ENCODE measurements at places on chromosomes 2 and 18.

- DNase-seq: no peak
Measured at GRCh38 chr2:55451699-55452098, 32.0 kb upstream of the CCDC88A start.

DNA sequence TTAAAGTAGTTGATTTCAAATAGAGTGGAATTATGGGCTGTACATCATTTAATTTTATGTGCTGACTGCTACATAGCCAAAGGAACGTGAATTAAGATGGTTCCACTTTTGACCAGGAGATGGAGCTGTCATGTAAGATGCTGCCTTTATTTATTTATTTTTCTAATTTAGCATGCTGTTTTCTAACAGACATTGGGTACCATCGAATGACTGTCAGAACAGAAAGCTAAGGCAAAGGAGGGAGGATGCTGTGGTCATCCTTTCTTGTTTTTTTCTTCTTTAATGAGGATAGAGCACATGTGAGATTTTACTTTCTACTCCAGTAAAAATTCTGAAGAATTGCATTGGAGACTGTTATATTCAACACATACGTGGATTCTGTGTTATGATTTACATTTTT lies at the start of gene SCN2A:
Gene SCN2A (plus strand): TSS at position 185 of the 400 bp plus-strand sequence. CDS start 56,410 bp downstream, outside the sequence.
- peak; percentile 65 for DNase-seq

- DNase-seq: no peak
Measured at GRCh38 chr2:230405824-230406223, 10.2 kb upstream of the SP100 start.

- DNase-seq: no peak
Measured at GRCh38 chr2:43083710-43084698, 142.4 kb downstream of the ZFP36L2 start.

- no peak for DNase-seq
Measured at GRCh38 chr2:118348380-118349034, 260.2 kb downstream of the INSIG2 start.

DNA sequence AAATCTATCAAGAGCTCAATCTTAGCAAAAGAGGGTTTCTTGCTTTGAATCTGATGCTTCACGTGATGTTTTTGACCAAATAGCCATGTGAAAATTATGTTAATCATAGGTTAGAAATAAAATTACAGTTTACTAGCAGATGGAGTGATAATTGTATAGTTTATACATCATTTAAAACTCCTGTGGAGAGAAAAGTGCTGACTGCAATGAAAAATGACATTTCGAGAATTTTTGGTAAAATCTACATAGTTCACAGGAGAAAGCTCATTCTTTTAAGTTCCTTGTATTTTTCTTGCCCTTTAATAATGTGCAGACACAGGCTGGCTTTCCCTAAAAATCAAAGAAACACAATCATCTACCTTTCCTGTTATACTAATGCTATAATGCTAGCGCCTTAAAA lies 33.2 kb downstream of the RBKS start:
- no peak for DNase-seq

- DNase-seq: no peak
Measured at GRCh38 chr2:189641590-189641989, 19.7 kb upstream of the ASNSD1 start.

DNA sequence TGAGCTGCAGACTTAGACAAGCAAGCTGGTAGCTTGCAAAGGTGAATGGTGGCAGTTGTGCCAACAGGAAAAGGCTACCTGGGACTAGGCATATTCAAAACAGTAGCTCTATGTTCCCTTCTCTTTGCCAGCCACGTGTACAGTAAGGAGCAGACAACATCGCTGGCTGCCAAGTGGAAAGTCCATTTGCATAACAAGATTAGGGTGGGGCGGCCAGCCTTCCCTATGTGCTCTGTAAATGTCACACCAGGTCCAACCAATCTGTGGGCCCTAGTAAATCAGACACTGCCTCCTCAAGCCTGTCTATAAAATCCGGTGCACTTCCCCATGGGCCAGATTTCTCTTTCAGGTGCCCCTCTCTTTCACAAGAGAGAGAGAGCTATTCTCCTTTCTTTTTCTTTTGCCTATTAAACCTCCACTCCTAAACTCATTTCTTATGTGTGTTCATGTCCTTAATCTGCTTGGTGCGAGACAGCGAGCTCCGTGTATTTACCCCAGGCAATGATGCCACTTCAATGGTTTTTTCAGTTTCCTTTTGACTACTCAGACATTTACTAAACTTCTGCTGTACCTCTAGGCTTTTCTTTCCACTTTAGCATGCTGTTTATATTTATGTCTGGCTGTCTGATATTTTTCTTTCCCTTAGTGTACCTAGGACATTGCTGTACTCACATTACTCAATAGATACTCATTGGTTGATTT lies 297.4 kb upstream of the GCFC2 start:
- DNase-seq: peak; percentile 66

DNA sequence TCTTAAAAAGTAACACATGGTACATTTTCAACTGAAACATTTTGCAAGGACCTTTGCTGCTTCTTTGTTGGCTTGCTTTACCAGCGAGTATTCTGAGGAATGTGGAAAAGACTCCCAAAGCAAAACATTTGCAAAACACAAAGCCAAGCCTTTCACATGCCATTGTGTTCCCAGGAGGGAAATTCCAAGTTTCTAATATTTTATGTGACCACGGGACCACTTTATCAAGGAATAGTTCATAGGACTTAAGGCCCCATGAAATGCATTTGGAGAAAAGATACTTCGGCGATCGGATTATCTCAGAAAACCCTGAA lies 26.2 kb downstream of the CYP27C1 start:
- DNase-seq: no peak

DNA sequence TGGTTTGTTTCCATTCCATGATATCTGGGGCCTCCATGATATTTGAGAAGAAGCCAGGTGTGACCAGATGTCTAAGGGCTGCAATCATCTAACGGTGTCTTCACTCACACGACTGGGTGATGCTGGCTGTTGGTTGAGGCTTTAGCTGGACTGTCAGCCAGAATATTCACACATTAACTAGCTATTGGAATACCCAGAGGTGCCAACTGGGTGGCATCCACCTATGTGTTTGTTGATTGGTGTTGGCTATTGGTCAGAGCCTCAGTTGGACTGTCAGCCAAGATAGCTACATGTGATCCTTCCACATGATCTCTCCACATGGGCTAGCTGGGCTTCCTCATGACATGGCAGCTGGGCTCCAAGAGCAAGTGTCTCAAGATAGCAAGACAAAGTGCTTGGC lies 117.4 kb downstream of the CDCA7 start:
- DNase-seq: no peak

GRCh38 chr18:64714086-64714485 lies 565.2 kb upstream of the LINC00305 start:
- no peak for DNase-seq

GRCh38 chr2:44392338-44392943 lies 30.7 kb downstream of the CAMKMT start:
- peak; percentile 45 for DNase-seq

DNA sequence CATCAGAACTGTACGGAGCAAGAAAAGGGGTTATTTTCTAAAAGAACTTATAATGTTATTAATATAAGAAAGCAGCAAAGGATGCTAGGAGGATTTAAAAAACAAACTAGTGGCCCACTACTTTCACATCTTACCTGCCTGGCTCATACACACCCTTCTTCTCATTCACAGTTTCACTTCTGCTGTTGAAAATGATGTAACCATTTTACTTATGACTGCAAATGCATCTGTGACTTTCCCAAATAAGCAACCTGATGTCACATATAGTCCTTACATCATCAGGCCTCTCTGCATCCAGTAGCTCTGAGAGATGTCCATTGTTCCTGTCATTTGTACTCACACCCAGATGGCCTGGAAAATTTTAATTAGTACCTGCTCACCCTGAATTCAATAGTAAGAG lies 101.8 kb upstream of the MYO3B start:
- DNase-seq: peak; percentile 24

DNA sequence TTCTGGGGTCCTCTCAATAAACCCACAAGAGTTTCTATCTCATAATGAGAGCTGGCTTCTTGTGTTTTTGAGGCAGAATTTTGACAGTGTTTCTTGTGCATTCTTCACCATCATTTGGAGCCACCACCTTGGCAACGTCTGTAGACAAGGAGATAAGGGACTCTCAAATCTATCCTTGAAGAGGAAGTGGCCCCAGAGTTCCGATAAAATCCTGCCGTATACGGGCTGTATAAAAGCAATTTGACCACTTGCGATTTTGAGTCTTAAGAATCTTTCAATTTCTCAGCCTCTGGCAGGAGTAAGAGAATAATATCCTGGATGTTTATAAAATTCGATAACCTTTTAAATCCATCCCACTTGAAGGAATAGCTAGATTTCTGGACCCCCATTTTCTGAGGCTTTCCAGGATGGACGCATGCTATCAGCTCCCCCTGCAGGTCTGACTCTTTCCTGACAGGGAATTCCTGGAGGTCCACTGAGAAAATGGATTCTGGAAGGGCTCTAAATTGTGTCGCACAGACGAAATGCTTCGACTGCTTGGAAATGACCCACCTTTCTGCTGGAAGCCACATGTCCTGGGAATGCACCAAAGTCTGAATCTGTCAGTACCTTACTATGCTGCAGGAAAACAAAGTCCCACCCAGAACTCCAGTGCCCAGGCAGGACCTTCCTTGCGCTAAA lies 54.1 kb downstream of the E2F6 start:
- peak; percentile 32 for DNase-seq

- DNase-seq: no peak
Measured at GRCh38 chr2:20212871-20213503, 11.9 kb downstream of the SDC1 start.

DNA sequence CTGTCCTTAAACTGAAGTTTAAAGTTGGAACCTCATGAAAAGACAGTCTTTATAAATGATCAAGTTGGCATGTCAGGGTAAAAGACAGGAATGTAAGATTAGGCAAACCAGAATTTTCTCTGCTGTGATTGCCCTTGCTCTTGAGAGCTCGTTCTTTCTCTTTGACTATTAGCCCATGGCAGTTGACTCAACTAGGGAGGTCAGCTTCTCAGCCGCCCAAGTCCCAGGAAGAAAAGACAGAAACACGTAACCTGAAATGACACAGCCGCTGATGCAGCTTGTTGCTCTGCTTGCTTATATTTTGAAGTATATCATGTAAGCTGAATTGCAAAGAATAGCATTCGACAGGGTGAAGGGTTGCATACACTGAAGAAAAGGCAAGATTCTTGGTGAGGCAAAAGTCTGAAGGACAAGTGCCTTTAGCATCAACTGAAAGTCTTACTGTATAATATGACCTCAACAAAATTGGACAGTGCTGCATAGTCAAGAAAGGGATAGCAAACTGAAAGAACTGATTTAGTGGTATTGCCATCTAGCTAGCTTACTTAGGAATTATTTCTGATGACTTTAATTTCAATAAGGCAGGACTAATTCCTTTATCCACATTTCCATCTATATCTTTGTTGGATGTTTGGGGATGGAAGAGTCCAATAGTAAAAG lies 54.7 kb downstream of the ARHGAP15 start:
- DNase-seq: peak; percentile 75

DNA sequence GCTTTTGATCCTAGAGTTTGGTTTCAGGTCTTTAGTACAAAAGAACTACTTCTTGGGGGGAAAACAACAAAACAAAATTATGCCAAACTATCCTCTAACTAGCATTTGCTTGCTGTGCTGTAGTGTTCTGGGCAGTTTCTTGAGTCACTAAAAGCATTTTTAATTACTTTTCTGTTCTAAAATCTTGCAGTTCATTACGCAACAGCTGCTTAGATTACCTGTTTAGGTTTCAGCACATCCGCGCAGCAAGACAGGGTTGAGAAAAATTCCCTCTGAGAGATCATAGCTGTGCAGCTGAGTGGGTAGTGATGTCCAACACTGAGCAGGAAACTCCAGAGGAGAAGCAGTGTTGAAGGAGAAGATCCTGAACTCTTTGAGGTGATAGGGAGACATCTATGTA lies 9.0 kb downstream of the DAW1 start:
- DNase-seq: no peak

Measured in GM12865 (cell line).